Panc1 (cell line): ENCODE measurements at places on chromosomes 3 and 15. TPM values are rescaled to one million over a fixed set of nuclear protein-coding genes. Genes with fewer than 3 reads are reported as not detected.

- no peaks in the 10 kb centered on the region for H3K4me1 ChIP-seq
- no peak for DNase-seq
- H3K4me3 ChIP-seq: no peak overlapping the region
- H3K27me3 ChIP-seq: no peaks in the 10 kb centered on the region
These were observed 113.7 kb upstream of the AADACL2 start for GRCh38 chr3:151620071-151620470.

DNA sequence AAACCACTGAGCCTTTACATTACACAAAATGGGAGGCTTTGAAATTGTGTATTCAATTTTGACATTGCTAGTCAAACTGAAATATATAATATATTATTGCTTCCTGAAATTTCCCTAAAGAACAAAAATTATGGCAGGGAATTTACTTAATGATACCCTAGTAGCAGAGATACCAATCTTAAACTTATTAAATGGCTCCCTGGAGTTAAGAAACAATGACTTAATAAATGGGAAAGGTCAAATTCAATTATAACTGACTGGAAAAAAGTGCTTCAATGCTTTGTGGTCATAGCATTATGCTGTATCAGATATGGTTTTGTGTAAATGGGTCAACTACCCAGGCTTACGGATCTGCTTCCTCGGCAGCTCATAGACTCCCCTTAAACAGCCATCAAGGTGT is 244.1 kb downstream of the CNTN3 start:
- H3K27me3 ChIP-seq: no peaks in the 10 kb centered on the region
- H3K27ac ChIP-seq: no peak overlapping the region
- H3K4me1 ChIP-seq: no peaks in the 10 kb centered on the region
- H3K4me3 ChIP-seq: no peak overlapping the region

DNA sequence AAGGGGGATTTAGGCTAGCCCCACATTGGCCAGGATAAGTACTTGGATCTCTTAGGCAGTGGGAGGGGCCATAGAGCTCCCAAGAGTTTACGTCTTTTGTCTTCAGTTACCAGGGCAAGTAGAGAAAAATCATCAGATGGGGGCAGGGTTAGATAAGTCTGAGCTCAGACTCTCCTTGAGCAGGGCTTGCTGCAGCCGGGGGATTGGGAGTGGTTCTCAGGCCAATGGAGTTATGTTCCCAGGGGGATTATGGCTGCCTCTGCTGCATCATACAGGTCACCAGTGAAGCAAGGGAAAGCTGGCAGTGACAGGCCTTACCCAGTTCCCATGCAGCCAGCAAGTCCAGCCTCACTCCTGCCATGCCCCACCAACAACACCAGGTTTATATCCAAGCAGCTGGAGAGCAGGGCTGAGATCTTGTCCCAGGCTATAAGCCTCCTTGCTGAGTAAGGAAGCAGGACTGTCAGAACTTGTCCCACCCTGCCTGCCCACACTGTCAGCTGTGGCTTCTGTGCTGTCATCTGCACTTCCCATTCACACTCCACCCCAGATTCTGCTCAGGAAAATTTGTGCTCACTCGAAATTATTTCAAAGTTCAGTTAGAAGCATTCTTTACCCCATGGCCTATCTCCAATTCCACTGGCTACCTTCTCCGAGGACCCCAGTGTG is 215.3 kb downstream of the FAM43A start:
- DNase-seq: no peak
- H3K36me3 ChIP-seq: no peaks in the 10 kb centered on the region
- no peak overlapping the region for H3K4me3 ChIP-seq
- no peaks in the 10 kb centered on the region for H3K27me3 ChIP-seq

GRCh38 chr3:14829811-14830210 is 11.0 kb downstream of the FGD5 start:
- peaks cover 8% of the 10 kb centered on the region for H3K27me3 ChIP-seq
- no peaks in the 10 kb centered on the region for H3K4me1 ChIP-seq
- no peak overlapping the region for H3K27ac ChIP-seq

GRCh38 chr3:27728195-27729087 is 6.3 kb upstream of the EOMES start:
- no peak for DNase-seq
- H3K4me3 ChIP-seq: no peak overlapping the region
- no peaks in the 10 kb centered on the region for H3K36me3 ChIP-seq
- no peak overlapping the region for H3K27ac ChIP-seq

DNA sequence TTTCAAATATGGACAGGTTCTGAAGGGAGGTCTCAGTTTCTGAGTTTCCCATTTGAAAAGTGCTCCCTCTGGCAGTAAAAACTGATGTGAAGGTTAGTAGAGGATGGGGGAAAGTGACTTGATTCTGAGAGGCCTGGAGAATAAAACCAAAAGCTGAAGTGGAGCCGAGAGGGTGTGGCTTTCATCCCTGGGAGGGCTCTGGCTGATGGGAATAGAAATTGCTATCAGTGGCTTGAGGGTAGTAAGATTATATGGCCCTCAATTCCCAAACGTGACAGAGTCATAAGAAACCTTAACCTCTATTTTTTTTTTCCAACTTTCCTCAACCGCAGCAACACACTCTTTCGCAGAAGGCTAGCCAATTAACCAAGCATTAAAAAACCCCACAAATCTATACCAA is 185.9 kb downstream of the MEIS2 start:
- no peaks in the 10 kb centered on the region for H3K27me3 ChIP-seq
- no peaks in the 10 kb centered on the region for H3K36me3 ChIP-seq
- no peak overlapping the region; the same call in 1 of the 2 replicates for H3K27ac ChIP-seq
- H3K4me3 ChIP-seq: no peak overlapping the region
- DNase-seq: no peak

GRCh38 chr3:77919244-77919643 is 879.3 kb downstream of the ROBO2 start:
- DNase-seq: no peak
- no peak overlapping the region for H3K4me3 ChIP-seq
- H3K4me1 ChIP-seq: no peaks in the 10 kb centered on the region
- H3K27me3 ChIP-seq: no peaks in the 10 kb centered on the region

GRCh38 chr3:176755977-176756376 is 441.3 kb downstream of the TBL1XR1 start:
- H3K4me3 ChIP-seq: no peak overlapping the region
- no peaks in the 10 kb centered on the region for H3K27me3 ChIP-seq
- DNase-seq: no peak
- no peaks in the 10 kb centered on the region for H3K36me3 ChIP-seq
- no peaks in the 10 kb centered on the region for H3K4me1 ChIP-seq
- no peak overlapping the region for H3K27ac ChIP-seq

DNA sequence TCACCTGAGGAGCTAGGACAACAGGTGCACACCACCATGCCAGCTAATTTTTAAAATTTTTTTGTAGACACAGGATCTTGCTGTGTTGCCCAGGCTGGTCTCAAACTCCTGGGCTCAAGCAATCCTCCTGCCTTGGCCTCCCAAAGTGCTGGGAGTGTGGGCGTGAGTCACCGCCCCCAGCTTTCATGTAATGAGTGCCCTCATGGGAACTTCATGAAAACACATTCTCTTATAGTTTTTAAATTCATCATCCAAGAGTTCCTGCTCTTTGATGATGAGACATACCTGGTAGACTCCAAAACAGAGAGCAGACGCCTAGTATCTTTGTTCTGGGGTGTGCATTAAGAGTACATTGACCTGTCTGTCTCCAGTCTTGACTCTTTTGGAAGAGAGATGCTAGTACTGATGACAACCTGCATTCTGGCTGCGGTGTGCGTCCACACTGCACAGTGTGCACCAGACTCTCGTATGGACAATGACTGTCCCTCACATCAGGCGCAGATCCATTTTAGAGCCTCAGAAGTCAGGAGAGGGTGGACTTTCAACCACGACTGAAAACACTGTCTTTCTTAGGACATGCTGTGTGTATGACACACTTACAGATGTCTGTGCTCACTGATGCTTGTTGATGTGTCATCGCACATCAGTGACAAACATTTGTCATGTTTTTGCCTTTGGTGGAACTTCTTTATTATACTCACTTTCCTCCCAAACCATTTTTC is 2.0 kb downstream of the NRROS start:
- no peak overlapping the region for H3K4me3 ChIP-seq
- H3K36me3 ChIP-seq: no peaks in the 10 kb centered on the region
- no peaks in the 10 kb centered on the region for H3K27me3 ChIP-seq
- H3K4me1 ChIP-seq: peaks cover 23% of the 10 kb centered on the region

- no peak overlapping the region; the same call in 1 of the 2 replicates for H3K27ac ChIP-seq
- H3K4me1 ChIP-seq: peaks cover 11% of the 10 kb centered on the region
- H3K4me3 ChIP-seq: no peak overlapping the region; the same call in 1 of the 2 replicates
- DNase-seq: no peak
- 0 out of 2 replicates have a peak, but pooled peaks cover 2% of the 10 kb centered on the region for H3K27me3 ChIP-seq
These were observed 1.6 kb downstream of the GNB4 start for GRCh38 chr3:179449636-179450035.

GRCh38 chr3:65935724-65936123 is 103.0 kb downstream of the MAGI1 start:
- H3K27me3 ChIP-seq: no peaks in the 10 kb centered on the region
- H3K4me3 ChIP-seq: no peak overlapping the region
- DNase-seq: no peak
- no peaks in the 10 kb centered on the region for H3K36me3 ChIP-seq
- no peaks in the 10 kb centered on the region for H3K4me1 ChIP-seq
- no peak overlapping the region for H3K27ac ChIP-seq

- no peak for DNase-seq
- no peaks in the 10 kb centered on the region for H3K4me1 ChIP-seq
- no peaks in the 10 kb centered on the region for H3K36me3 ChIP-seq
- no peaks in the 10 kb centered on the region for H3K27me3 ChIP-seq
These were observed 464.2 kb downstream of the MECOM start for GRCh38 chr3:169199283-169199682.

DNA sequence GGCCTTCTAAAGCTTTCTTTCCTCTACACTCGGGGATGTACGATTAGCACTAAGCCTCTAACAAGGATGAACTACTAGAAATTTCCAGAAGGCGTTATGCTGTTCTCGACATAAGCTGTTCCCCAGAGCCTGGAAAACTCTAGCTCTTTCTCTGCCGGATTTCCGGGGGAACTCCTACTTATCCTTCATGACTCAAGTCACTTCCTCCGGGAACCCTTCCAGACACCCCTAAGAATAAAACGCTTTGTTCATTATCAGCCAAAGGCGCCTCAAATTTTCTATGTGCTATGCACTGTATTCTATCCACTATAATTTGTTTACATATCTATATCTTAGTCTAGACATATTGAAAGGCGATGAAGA is 455 bp upstream of the SNAP23 start:
- peak overlapping the region; percentile 93 for H3K27ac ChIP-seq
- no peak for DNase-seq
- peaks cover 33% of the 10 kb centered on the region for H3K4me1 ChIP-seq
- peaks cover 2% of the 10 kb centered on the region; the same call in 1 of the 2 replicates for H3K36me3 ChIP-seq
- H3K4me3 ChIP-seq: peak overlapping the region; percentile 99

- H3K4me3 ChIP-seq: no peak overlapping the region
- DNase-seq: no peak
- no peak overlapping the region for H3K27ac ChIP-seq
- no peaks in the 10 kb centered on the region for H3K27me3 ChIP-seq
- H3K36me3 ChIP-seq: no peaks in the 10 kb centered on the region
These were observed 104.1 kb downstream of the TPRG1 start for GRCh38 chr3:189275852-189276251.

GRCh38 chr3:158569794-158570193 is 1.2 kb upstream of the MLF1 start:
- H3K27ac ChIP-seq: no peak overlapping the region
- no peaks in the 10 kb centered on the region; the same call in 1 of the 2 replicates for H3K27me3 ChIP-seq
- H3K36me3 ChIP-seq: no peaks in the 10 kb centered on the region
- H3K4me1 ChIP-seq: peaks cover 9% of the 10 kb centered on the region
- no peak overlapping the region for H3K4me3 ChIP-seq
- DNase-seq: no peak

- H3K4me3 ChIP-seq: no peak overlapping the region
- no peaks in the 10 kb centered on the region for H3K27me3 ChIP-seq
- H3K4me1 ChIP-seq: no peaks in the 10 kb centered on the region
- H3K27ac ChIP-seq: no peak overlapping the region
- no peaks in the 10 kb centered on the region for H3K36me3 ChIP-seq
These were observed 18.1 kb upstream of the DOCK3 start for GRCh38 chr3:50656417-50657195.

DNA sequence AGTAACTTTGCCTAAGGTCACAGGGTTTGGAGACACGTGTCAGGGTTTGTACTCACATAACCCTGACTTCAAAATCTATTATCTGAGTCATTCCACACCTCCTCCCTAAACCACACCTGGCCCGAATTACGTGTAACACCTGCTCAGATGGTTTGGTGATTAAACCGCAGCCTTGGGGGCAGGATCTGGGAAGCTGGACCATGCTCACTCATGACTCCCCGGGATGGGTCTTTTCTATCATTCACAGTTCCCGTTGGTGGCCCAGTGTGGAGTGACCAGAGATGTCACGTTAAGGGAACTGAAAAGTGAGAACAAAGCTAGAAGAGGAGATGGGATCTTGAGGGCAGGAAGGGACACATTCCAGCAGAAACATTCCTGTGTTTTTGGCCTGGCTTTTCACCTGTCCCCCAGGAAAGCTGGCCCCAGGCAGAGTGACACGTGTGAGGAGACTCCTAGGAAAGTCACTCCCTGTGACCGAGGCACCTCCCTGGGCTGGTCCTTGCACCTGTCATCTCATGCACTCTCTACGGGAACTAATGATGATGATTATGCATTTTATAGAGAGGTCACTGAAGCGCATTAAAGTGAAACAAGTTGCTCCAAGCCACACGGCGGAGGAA is 75.4 kb upstream of the POMGNT2 start:
- H3K27ac ChIP-seq: no peak overlapping the region
- no peaks in the 10 kb centered on the region for H3K36me3 ChIP-seq
- no peaks in the 10 kb centered on the region for H3K4me1 ChIP-seq
- no peaks in the 10 kb centered on the region for H3K27me3 ChIP-seq
- no peak overlapping the region for H3K4me3 ChIP-seq

DNA sequence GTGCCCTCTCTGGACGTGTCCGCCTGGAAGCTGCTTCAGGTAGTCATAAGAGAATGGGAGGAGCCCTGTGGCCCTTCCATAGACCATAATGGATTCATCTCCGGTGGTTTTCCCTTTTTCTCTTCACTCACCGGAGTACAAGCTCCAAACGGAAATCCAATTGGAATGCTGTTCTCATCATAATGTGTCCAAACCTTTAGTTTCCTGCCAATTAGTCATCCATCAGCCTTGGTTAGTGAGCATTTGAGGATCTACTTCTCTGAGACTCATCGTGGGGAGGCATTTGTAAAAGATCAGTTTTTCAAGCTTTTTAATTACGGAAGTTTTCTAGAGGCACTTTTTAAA is 34.9 kb downstream of the ABHD2 start:
- no peaks in the 10 kb centered on the region for H3K27me3 ChIP-seq
- H3K27ac ChIP-seq: no peak overlapping the region

- DNase-seq: no peak
- H3K27ac ChIP-seq: no peak overlapping the region
- H3K4me1 ChIP-seq: no peaks in the 10 kb centered on the region
- no peak overlapping the region for H3K4me3 ChIP-seq
- H3K27me3 ChIP-seq: no peaks in the 10 kb centered on the region
- H3K36me3 ChIP-seq: no peaks in the 10 kb centered on the region
These were observed 342.0 kb upstream of the NR2F2 start for GRCh38 chr15:95988574-95988887.

- H3K4me3 ChIP-seq: no peak overlapping the region
- no peaks in the 10 kb centered on the region for H3K36me3 ChIP-seq
- no peak for DNase-seq
These were observed 25.9 kb upstream of the FBN1 start for GRCh38 chr15:48671103-48672022.

GRCh38 chr3:143465666-143466065 is 346.1 kb downstream of the CHST2 start:
- H3K27me3 ChIP-seq: no peaks in the 10 kb centered on the region
- H3K4me3 ChIP-seq: no peak overlapping the region
- DNase-seq: no peak
- no peak overlapping the region for H3K27ac ChIP-seq
- no peaks in the 10 kb centered on the region for H3K36me3 ChIP-seq

The DMXL2 gene
- total RNA-seq: 37.3 TPM

The PARP15 gene
- total RNA-seq: 0.21 TPM

The PIF1 gene
- total RNA-seq: 38.6 TPM

The CRTC3 gene
- total RNA-seq: 45.0 TPM

The MST1 gene
- 14.0 TPM for total RNA-seq

The PAK6 gene
- 6.3 TPM for total RNA-seq
